ENCODE measurements at places on chromosomes 16 and 17.
A peak's percentile ranks its signal among the peaks of the same experiment; 100 is the strongest.

DNA sequence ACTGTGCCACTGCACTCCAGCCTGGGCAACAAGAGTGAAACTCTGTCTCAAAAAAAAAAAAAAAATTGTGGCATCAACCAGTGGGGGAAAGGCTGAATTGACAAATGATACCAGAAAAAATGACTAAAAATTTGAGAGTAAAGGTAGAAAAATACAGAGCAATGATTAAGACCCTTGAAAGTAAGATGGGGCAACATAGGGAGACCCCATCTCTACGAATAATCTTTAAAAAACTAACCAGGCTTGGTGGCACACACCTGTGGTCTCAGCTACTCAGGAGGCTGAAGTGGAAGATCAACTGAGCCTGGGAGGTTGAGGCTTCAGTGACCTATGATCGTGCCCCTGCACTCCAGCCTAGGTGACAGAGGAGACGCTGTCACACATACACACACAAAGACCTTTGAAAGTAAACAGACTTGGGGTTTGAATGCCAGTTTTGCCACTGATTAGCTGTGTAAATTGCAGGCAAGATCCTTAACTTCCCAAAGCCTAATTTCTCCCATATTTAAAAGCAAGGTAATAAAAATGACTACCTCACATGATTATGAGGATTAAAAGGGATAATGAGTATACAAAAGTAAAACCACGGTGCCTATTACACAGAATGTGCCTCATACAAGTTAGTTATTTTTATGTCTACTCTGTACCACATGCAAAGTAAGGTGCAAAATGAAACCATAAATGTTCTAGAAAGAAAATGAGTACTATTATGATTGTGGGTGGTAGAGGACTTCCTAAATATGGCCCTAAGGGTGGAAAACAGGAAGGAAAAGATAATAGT is 21.7 kb upstream of the PAFAH1B1 start:
- no peak for DNase-seq

DNA sequence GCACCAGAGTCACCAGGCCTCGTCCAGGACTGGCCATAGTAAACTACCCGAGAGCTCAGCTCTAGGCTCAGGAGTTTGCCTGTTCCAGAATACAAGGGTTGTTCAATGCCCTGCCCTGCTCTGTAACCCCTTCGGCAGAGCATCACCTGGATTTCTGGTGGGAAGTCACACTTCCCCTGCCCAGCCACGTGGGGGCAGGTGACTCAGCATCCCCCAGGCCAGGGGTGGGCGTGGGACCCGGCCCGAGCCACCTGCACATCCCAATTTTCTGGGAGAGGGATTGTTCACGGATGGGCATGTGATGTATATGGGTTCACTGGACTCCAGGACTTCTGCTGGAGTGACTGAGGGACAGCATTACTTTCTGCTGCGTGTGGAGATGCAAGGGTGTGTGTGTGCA is 25.8 kb downstream of the COX4I1 start:
- DNase-seq, result no peak

DNA sequence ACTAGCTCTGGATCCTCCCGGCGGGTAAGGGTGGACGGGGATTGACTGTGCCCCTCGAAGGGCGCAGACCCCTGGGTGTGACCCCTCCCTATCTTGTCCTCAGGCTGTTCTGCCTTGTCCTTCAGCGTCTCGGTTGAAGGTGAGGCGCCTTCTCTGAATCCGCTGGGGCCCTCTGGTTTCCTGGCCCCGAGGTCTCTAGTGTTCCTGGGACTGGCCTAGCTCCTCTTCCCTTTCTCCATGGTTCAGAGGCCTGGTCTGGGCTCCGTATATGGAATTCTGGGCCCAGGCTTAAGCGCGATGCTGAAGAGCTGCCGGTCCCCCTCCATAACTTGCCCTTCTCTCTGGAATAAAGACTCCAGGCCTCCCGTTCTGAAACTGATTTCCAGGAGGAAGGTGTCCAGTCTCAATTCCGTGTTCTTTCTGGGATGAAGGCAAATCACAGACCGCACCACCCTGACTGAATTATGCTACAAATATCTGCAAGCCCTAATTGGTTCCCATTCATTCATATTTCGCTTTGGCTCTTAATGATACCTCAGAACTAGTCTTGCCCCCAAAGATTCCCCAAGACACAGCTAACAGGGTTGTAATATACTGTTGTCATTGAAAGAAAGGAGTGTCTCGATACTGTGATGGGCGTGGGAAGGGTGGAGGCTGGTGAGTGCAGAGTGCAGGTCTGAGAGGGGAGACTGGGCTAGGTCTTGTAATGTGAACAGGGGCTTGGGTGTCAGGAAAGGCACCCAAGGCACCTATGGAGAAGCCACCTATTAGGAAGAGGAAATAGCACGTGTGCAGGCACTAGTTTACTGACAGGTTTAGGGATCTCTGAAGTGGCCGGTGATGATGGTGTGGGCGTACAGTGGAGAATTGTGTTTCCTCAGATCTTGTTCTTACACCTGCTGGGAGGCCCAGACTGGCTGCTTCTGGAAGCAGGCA is 851 bp downstream of the EDC4 start:
- no peak for DNase-seq

DNA sequence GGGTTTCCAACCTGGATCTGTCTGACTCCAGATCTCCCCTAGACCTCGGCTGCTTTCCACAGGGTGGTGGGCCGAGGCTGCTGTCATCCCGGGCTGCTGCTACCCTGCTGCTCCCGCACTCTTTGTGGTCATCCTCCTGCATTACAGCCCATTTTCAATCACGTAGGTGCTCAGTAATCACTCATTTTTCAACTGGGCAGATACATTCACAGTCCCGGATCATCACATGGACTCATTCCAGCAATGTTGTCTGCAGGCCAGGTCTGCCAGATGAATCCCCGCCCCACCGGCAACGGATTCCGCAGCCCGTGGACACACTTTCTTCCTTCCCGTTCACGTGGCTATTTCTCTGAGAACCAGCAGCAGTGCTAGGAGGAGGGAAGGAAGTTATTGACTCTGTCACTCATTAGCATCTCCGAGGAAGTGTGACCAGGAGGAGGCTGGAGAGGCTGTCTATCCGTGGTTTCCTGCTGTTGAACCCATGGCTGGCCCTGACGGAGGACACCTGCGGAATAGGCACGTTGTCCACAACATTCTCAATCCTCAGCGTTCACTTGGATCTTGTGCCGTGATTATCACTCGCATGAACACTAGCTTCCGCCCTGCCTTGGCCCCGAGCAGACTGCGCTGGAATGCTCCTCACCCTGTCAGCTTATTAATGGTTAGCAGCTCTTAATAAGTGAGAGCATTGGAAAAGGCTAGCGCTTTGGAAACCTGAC is 14.7 kb upstream of the ZCCHC14 start:
- no peak for DNase-seq

DNA sequence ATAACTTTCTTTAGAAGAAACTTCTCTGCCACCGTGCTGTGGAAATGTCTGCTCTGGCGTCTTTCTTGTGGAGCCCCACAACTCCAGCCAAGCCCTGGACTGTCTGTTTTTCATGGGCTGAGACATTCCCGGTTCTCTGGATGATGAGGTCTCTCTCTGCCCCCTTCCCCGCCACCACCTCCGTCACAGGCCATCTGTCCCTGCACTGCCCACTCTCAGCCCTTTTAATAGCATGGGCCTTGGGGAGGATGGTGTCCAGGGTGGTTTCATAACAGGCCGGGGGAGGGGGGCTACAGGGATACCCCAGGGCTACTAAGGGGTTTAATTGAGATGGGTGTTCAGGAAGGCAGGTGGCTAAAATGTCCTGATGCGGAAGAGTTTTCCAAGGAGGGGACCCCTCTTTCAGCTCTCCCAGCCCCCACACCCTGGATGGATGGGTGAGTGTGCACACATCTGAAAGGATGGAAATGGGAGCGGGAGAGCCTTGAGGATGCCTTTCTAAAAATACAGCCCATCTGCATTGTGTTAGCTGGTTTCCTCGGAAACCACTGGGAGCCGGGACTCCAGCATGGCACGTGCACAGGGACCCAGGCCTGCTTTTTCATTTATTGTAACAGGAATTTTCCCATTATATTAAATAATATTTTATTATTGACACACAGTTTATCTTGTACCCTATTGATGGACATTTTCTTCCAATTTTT is 14.6 kb upstream of the NDRG4 start:
- no peak for DNase-seq

GRCh38 chr17:37828651-37829124 is 83.8 kb upstream of the HNF1B start:
- no peak for DNase-seq

- DNase-seq, result no peak
These were observed 1.6 kb upstream of the C17orf107 start for GRCh38 chr17:4897785-4898184.

GRCh38 chr17:35912942-35913341 is 17.6 kb downstream of the RDM1 start:
- no peak for DNase-seq

DNA sequence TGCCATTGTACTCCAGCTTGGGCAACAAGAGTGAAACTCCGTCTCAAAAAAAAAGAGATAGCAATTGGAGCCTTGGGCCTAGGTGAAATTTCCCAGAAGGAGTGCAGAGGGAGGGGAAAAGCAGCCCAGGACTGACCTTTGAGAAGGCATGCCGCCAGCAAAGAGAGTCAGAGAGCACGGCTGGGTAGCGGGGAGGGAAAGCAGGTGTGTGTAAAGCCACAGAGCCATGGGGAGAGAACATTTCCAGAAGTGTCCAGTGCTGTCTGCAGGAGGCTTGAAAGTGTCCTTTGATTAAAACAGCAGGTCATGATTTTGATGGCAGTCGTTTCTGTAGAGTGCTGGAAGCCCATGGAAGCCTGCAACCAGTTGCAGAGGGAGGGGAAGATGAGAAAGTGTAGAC is 8.1 kb downstream of the C16orf54 start:
- no peak for DNase-seq

DNA sequence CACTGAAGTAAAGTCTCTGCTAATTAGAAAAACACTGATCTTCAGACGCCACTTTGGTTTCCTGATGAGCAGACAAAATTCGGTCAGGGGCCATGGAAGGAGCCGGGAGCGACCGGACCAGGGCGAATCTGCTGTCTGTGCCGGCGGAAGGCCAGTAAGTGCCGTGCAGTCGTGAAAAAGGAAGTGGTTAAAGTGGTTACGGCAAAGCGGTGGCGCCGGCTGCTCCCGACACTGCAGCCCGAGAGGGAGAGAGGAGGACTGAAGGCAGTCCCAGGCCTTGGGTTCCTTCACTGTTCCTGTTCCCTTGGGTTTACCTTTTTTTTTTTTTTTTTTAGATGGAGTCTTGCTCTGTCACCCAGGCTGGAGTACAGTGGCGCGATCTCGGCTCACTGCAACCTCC is 17.3 kb upstream of the HEXD start:
- no peak for DNase-seq

GRCh38 chr16:1635070-1635469 is 22.9 kb downstream of the CRAMP1 start:
- no peak for DNase-seq

DNA sequence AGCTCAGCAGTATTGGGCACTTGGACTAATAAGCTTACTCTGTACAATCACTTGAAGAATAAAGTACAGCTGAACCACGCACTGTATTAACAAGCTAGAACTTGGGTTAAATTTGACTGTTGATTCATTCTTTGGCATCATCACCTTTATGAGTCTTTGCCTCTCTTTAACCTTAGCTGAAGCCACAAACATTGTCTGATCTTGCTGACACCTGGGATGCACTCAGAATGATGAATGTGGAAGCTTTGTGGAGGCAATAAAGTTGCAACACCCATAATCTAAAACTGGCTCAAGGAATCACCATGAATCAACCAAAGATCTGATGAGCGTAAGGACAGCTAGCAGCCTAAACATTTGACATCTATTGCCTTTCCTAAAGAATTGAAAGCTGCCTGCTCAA is 590.6 kb upstream of the SOX9 start:
- no peak for DNase-seq

- DNase-seq, result no peak
These were observed 277.1 kb upstream of the SDK2 start for GRCh38 chr17:73921306-73921705.

DNA sequence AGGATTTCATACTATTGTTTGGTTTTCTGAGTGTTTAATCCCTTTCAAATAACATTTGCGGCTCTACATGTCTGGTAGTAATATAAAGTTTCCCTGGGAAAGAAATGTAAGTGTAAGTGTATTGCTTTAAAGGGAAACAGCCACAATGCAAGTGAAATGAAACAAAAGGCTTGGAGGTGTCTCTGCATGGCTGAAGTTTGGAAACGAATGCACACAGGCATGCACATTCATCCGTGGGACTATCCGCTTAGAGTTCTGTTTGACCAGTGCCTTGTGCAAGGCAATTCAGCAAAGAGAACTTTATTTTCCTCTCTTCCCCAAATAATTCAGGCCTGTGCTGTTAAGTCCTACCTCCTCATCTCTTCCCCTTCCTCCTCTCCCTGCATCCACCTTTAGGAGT is 56.1 kb upstream of the MRTFB start:
- no peak for DNase-seq

DNA sequence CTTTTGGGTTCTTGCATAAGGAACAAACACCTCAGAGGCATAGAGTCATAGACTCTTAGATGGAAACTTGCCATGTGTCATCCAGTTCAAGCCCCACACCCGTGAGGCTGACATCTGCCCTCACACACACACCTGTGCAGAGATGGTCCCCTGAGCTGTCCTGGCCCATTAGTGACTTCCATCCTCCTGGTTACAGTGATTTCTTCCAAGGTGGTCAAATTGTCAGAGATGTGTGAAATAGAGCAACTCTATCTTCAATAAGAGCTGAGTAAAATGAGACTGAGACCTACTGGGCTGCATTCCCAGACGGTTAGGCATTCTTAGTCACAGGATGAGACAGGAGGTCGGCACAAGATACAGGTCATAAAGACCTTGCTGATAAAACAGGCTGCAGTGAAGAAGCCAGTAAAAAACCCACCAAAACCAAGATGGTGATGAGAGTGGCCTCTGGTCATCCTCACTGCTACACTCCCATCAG is 342.2 kb upstream of the TNRC6C start:
- no peak for DNase-seq

DNA sequence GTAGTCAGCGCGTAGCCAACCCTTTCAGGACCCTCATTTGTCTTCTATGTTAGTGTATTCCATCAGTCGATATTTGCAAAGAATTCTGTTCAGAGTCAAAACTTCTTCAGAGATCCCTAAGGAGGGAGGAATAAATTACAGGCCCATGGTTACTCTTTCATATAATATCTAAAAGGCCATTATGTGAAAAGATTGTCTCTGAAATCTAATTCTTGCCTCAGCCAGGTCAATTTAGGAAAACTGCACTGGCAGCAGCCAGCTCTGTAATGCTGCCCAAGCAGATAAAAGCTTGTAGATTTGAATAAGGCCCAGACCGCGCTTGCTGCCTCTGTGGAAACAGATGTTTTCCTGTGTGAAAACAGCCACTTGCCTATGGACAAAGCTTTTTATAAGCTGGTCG is 379.8 kb downstream of the CNTNAP4 start:
- no peak for DNase-seq

GRCh38 chr16:4176906-4177417 is 60.7 kb upstream of the ADCY9 start:
- no peak for DNase-seq

- no peak for DNase-seq
These were observed 13.8 kb upstream of the GFAP start for GRCh38 chr17:44928950-44929720.

- DNase-seq, result no peak
These were observed 706 bp downstream of the TEN1 start for GRCh38 chr17:75979705-75980187.

GRCh38 chr17:36086791-36087190 is 3.2 kb downstream of the CCL3 start:
- no peak for DNase-seq

- DNase-seq, result peak; percentile 4
These were observed 611 bp downstream of the SMARCE1 start for GRCh38 chr17:40646791-40647623.

GRCh38 chr17:79859676-79860615 is 20.7 kb upstream of the CBX4 start:
- DNase-seq, result no peak

- DNase-seq, result no peak
These were observed 33.2 kb downstream of the ADGRG5 start for GRCh38 chr16:57575468-57576277.

- no peak for DNase-seq
These were observed 45.4 kb downstream of the NFAT5 start for GRCh38 chr16:69611103-69611640.
